ENCODE measurements at places on chromosomes 12 and 14.

DNA sequence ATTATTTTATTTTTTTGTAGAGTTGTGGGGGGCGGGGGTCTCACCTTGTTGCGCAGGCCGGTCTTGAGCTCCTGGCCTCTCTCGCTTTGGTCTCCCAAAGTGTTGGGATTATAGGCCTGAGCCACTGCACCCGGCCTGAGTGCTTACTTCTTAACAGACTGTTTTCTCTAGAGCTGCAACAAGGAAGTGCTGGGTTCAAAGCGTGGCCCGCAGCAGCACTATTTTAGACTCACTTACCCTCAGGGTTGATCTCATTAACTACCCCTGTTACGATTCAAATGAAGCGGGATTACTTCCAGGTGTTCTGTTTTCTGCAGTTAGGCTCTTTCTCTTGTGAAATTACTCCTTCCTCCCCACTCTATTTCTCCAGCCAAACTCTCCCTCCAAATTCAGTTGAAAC lies 8.7 kb downstream of the A2ML1 start:
- DNase-seq = no peak

DNA sequence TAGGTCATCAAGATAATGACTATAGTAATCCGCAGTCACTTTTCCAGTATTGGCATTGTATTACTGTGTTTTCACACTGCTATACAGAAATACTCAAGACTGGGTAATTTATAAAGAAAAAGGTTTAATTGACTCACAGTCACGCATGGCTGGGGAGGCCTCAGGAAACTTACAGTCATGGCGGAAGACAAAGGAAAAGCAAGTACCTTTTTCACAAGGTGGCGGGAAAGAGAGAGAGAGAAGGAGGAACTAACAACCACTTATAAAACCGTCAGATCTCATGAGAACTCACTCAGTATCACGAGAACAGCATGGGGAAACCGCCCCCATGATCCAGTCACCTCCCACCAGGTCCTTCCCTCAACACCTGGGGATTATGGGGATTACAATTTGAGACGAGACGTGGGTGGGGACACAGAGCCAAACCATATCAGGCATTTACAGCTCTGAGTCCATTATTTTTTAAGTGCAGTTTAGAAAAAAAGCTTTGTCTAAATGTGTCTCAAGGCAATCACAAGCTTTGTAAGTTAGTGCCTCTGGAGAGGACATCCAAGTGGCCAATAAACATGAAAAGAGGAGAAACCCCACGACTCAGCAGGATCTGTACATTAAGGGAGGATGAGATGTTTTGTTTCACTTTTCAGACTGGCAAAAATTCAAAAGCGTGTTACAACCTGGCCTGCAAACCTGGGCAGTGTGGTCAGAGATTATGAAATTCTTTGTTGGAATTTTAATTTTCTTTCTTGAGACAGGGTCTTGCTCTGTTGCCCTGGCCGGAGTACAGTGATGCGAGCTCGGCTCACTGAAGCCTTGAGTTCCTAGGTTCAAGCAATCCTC lies 82.0 kb downstream of the DNAH10 start:
- DNase-seq = no peak

- DNase-seq = no peak
Measured at GRCh38 chr14:54177019-54177418, 219.8 kb upstream of the CDKN3 start.

- peak; percentile 17 for DNase-seq
Measured at GRCh38 chr14:88005978-88006851, 1.3 kb downstream of the GPR65 start.

- no peak for DNase-seq
Measured at GRCh38 chr14:72783741-72784140, 110.2 kb downstream of the DPF3 start.

GRCh38 chr12:57889500-57889989 lies 43.0 kb upstream of the CTDSP2 start:
- DNase-seq = no peak

DNA sequence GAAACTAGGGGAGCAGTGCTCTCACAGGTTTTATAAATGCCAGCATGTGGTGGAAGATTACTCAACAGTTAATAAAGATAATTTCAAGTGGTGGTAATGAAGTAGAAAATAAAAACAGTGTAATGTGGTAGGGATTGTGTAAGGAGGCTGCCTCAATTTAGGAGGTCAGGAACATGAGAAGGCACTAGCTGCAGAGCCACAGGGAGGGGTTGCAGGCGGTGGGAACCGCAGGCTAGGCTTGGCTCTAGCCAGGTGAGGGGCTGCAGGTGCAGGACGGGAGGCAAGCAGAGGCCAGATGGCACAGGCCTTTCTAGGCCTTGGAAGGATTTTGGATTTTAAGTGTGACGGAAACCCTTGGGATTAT lies 768 bp downstream of the METTL25 start:
- no peak for DNase-seq

DNA sequence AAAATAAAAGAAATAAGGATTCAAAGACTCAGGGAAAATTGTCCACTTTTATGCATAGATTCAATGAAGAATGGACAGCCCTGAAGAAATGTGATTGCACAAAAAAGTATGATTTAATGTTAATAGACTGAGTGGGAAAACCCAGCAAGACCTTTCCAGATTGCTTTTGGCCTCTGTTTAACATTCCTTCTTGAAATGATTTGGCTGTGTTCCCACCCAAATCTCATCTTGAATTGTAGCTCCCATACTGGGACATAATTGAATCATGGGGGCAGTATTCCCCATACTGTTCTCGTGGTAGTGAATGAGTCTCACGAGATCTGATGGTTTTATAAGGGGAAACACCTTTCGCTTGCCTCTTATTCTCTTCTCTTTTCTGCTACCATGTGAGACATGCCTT lies 1316.9 kb upstream of the SEL1L start:
- no peak for DNase-seq

DNA sequence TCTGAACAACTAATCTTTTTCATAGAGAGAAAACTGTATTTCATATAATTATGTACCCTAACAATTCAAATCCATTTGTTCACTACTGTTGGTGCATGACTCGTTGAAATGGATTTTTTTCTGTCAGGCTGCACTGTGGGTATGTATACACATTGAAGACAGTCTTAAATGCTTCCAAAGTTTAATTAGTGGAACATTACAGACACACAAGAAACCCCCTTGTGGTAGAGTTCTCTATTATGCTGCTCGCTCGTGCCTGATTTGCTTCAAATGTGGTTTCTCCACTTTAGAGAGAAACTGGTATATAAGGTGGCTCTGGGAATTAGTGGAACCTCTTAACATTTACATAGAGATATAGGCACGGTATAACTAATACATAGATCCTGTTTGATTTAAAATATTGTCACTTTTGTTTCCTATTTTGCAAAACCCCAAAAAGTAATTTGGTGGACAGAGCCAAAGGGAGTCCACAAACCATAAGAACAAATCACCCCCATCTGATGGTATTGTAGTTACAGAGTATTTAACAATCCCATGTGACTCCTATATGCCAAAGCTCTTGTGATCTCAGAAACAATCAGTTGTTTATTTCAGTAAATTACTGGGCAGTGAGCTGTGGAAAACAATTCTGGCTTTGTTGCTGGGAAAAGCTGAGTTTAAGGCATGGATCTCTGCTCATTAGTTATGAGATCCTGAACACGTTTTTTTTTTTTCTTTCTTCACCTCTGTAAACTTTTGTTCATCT lies 159.5 kb downstream of the BRMS1L start:
- no peak for DNase-seq

DNA sequence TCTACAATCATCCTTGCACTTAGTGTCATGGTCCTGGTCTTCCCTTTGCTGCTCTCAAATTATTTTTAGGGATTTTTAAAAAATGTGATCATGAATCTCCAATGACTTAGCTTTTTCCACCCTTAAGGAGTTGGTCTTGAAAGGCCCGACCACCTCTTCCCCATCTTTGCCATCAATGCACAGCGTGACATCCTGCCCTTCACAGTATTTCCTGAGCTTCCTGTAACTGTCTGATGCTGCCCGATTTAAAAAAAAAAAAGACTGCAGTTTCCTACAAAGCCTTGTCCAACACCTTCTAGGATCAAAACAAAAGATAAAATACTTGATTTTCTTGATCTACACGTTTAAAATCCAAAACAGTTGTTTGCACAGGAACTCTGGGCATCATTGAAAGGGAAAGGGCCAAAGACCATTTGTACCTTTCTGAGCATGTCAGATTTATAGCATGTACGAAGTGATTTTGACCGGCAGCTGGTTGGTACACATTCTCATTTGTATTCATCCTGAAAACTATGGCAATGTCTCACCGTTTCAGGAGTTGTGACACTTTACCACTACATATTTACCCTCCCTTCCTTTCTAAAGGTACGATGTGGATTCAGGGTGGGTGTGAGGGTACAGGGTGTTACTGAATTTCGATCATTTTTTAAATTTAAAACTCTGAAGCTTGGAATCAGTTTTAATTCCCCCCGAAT lies 7.4 kb upstream of the ELK3 start:
- no peak for DNase-seq

DNA sequence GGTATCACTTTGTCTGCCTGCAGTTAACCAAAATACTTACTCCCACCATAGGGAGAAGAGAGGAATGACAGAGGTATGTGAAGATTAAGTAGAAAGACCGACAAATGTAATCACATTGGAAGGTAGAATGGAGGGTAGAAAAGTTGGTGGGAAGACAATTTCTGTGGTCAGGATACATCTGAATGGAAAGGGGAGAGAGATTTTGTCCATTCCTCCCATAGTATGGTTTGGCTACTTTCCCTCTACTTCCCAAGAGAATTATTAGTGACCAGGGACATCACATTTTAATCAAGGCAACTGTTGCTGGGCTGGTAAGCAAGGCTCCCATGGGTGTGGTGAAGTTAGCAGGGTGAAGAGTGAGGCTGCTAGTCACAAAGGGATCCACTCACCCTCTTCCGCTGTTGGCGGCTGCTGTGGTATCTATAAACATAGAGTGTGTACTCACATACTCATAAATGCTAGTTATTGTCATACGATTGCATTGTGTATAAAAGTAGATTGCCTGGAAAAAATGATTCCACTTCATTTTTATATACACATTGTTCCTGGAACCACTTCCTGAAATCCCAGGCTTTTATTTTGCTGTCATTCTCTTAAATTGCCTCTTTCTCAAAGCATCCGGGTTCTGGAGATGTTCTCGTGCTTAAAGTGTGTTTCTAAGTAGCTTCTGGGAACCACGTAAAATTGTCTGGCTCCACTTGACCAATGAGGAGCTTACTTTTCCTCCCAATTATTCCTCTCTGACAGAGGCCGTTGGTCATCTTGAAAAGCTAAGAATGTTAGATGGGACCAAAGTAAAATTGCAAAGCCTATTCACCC lies 413.1 kb downstream of the ZFP36L1 start:
- no peak for DNase-seq

DNA sequence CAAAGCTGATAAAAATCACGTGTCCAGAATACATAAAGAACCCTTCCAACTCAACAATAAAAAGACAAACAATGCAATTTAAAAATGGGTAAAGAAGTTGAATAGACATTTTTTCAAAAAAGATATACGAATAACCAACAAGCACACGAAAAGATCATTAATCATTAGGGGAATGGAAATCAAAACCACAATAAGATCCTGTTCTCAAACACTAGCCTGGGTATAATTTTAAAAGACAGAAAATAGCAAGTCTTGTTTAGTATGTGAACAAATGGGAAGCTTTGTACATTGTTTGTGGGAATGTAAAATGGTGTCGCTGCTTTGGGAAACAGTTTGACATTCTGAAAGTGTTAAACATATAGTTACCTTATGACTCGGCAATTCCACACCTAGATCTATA lies 86.3 kb upstream of the LMNTD1 start:
- no peak for DNase-seq

GRCh38 chr12:9796971-9797370 lies 30.3 kb upstream of the KLRF1 start:
- DNase-seq = no peak

DNA sequence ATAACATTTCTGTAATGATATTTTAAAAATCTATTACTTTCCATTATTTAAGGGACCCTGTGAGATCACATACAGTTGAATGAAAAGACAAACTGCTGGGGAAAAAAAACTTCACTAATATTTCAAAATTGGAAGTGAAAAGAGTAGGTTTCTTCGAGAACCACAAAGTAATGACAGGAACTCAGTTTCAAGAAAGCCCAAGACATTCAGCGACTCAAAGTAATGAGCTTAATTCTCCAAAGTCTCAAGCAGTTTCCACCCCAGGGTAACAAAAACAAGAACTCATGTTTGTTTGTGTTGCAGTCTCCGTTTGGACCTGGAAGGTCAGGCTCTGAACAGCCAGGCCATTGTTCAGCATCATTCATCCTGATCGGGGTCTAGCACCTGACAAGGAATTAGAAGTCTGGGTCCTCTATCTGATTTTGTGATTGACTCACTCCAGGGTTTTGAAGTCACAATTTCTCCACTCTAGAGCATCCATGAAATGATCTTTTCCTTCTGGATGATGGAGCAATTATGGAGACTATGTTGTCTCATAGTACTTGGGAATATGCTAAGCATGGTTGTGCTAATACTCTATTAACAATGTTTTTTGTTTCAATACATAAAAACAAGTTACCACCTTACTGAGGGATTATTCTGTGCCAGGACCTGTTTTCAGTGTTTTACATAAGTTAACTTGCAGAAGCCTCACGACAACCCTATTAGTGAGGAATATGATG lies 126.9 kb downstream of the SLC25A21 start:
- no peak for DNase-seq

GRCh38 chr12:77377622-77378021 lies 312.3 kb upstream of the E2F7 start:
- no peak for DNase-seq

DNA sequence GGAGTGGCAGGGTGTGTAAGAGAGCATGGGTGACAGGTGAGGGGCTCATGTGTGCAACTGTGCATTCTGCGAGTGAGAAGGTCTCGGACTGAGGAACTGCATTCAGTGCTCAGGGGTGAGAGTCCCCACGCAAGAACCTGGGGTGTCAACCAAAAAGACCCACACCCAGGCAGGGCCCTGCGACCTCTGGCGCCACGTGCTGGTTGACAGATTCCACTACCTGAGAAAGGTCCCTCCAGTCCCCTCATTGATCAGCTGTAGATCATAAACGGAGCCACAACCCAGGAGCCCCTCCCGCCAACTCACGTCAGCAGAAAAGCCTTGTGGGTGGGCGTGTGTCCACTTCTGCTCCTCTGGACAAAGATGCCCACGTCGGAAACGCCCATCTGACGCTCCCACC lies 98.7 kb downstream of the ASCL4 start:
- DNase-seq = no peak

GRCh38 chr12:126343321-126343720 lies 1278.1 kb downstream of the AACS start:
- no peak for DNase-seq

- DNase-seq = no peak
Measured at GRCh38 chr12:30144777-30145683, 361.3 kb upstream of the TMTC1 start.

DNA sequence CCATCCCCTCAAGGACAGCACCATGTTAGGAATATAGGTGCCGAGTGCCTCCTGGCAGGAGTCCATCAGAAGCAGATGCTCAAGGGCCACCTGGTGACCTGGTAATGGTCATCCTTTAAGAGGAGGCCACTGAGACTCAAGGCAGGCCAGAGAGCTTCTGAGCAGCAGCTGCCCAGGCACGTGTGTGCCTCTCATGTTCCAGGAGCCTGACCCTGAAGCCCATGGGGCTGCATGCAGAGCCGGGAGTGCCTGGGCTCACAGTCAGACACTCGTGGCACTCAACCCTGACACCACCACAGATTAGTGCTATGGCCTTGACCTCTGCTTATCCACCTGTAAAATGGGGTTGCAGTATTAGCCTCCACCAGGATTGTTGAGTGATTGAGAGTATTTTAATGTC lies 45.6 kb downstream of the C14orf132 start:
- no peak for DNase-seq

- no peak for DNase-seq
Measured at GRCh38 chr12:5197131-5197530, 153.5 kb downstream of the KCNA5 start.
